Activated CD4-positive, CD25-positive, alpha-beta regulatory T cell treated with anti-CD3 and anti-CD28 coated beads, Interleukin-2, amount 50 U/mL, for 24 hours (primary cell): ENCODE measurements at places on chromosomes 6 and 20.

DNA sequence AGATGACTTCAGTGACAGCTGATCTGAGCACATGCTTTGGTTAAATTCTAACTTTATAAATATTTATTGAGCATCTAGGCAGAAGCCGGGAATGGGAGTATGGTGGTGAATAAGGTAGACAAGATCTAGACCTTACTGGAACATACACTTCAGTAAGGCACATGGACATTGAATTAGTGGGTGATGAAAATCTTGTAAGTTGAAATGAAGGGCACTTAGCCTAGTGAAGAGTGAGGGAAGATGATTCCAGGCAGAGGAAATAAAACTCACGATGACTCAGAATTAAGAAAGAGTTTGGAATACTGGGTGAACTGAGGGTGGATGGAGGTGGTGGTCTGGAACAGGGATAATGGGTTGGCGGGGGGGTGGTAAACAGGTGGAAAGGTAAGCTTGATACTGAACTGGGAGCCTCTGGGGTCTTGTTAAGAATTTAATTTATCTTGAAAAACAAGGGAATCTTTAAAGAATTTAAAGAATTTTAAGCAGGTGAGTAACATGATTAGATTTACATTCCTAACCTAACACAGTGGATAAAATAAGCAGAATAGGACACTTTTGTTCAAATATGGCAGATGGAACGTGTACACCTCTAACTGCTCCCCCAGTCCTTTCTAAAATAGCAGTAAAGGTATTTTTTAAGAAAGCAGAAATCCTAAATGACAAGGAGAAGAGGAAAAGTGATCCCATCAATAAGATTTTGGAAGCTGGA, 75.2 kb upstream of the ARHGAP18 start:
- ATAC-seq: no peak

DNA sequence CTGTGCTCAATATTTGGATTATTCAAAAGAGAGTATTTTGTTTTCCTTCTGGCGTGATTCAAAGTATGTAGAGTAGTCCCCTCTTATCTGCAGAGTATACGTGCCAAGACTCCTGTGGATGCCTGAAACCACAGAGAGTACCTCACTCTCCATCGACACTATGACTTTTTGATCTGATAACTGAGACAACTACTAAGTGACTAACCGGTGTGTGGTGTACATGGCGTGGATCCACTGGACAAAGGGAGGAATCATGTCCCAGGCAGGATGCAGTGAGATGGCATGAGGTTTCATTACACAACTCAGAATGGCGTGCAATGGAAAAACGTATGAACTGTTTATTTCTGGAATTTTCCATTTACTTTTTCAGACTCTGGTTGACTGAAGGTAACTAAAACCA, 112.2 kb upstream of the PDE7B start:
- no peak for ATAC-seq

DNA sequence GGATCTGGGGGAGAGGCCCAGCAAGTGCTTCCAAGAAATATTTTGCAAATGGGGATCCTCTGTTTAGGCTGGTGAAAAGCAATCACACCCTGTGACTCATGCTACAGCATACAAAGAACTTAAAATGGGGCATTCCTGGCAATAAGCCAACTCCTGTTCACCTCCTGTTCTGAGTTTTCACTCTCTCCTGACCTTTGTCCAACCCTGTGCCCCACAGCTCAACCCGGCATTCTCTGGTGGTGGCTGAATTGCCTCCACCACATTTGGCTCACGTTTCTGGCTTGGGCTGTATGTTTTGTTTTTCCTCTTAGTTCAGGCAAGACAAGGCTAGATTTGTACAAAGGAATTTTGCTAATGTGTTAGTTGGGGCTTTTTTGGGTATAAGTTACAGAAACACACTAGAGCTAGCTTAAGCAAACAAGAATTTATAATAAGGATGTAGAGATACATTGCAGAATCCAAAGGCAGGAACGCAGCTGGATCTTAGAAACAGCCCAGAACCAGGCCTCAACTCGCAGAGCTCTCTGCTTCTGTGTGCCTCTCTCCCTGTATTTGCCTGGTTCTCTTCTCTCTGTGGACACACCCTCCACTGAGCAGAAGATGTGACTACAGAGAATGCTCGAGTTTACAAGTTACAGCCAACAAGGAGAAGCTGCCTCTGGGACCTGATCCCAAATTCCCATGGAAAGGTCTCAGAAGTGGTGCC, 9.4 kb downstream of the ABCC10 start:
- ATAC-seq: peak; percentile 41

DNA sequence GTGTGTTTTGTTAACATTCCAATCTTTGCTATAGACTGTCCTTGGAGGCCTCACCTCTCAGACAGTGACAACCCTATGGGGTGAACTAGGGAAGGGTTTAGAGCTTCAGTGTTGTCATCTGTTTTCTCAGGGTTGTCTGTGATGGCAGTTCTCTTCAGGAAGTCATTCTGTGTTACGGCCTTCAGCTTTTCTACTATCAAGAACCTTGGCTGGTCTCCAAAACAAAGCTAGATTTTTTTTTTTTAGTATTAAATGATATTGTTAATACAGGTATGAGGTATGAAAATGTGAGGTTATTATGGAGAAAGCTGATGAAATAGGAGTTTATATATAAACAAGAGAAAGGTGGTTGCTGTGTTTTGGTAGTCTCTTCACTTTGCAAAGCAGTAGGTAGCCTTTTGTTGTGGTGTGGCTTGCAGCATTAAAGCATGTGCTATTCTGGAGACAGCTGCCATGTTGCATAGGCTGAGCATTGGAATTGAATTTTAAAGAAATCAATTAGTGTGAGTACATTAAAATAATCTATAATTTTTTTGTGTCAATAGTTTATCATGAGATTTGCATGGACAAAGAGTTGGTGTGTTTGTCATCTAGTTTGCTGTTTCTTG, 162.6 kb downstream of the CARMIL1 start:
- ATAC-seq: no peak
